NCI-H2171 treated with DMSO at 0.1 percent for 48 hours (cell line): ENCODE measurements at places on chromosomes 4 and X.

DNA sequence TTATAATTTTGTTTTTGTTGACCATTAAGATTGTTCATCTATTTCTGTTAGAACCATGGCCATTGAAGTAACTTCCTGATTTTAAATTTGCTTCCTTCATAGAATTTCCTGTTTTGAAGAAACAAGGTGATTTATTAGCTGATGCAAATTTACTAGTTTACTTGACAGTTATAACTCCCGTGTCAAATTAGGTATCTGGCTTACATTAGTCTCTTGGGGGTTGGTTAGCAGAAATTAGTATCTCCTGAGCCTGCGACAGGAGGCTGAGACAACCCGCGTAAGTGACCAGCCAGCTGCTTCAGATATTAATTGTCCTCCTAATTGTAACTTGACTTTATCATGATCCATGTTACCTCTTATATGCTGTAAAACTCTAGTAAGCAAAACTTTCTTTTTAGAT is 154.3 kb downstream of the CFAP299 start:
- no peak for DNase-seq

DNA sequence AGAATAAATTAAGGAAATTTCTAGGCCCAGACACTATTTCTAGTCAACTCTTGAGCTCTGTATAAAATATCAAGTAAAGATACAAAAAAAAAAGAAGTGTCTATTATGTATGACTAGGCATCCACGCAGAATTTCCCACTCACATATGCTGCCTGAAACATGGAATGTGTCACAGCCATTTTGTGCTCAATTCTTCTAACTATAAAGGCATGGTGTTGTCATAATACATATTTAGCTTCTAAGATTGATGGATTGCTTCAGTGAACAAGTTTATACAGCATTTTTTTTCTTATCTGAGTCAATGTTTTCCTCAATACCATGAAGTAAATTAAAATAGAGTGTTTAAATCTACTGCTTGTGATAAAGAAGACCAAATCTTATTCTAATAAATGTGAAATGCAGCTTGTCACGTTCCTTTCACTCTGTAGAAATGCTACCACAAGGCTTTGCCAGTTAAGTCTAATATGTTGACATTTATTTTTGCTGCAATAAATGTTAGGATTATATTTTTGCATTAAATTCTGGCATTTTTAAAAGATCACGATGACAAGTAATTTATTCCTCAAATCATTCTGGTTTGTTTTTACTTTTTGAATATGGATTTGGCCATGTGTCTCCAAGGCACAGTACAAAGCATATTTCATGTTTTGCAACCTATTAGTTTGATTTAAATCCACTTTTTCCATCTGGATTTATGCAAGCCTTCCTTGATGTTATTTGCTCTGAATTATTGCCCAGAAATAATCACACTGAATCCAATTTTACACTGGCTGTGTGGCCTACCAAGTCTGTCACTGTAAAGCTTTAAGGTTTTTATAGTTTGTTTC is 1829.0 kb upstream of the PCDH7 start:
- no peak for DNase-seq

- DNase-seq = no peak
These were observed 393.8 kb downstream of the INPP4B start for GRCh38 chr4:142452161-142452855.

DNA sequence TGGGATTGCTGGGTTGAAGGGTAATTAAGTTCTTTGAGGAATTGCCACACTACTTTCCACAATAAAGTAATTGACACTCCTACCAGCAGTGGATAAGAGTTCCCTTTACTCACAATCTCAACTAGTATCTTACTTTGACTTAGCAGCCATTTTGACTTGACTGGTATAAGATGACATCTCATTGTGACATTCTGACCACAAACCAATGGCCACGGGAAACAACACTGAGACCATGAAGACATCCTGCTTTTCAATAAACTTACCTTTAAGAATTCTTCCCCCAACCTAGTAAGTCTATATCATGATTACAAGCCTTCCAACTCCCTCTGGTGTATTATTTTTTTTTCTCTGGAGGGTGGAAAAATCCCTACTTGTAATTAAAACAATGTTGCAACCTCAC is 66.9 kb upstream of the WDR1 start:
- DNase-seq = no peak
